Stomach (tissue), 19 donors: ENCODE measurements at places on chromosomes 7 and 10. TPM values are rescaled to one million over a fixed set of nuclear protein-coding genes. Genes with fewer than 3 reads are reported as not detected.
A peak's percentile ranks its signal among the peaks of the same experiment; 100 is the strongest.

SPDYE2B gene
- not detected for total RNA-seq

PPP1R9A gene
- 16.9 TPM for total RNA-seq

DNA sequence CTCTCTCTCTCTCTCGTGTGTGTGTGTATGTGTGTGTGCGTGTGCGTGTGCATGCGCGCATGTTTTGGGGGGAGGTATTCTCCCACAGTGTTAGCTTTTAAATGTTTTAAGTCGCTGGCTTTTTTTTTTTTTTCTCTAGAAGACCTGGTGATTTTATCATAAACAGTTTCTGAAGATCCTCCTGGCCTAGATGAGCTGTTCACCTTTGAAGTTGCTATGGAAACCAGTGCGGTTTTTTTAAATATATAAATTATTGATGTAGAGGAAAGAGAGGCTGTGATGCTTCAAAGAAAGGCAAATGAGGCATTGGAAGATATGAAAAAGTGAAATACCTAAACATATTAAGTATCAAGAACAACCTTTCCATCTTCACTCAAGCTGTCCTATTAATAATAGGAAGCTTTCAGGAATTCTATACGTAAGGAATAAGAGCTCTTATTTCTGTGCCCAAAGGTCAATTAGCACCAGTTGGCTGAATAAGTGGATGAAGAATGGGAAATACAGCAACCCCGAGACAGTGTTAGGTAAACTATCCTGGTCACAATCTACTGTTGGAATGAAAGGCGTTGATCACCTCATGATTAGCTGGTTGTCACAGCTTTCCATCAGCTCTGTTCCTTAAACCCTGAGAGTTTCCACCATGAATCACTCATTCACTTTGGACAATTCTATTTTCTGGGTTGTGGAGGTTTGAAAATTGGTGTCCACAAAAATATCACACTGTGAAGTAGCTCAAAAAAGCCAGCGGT lies 66.5 kb upstream of the SLC35G1 start:
- DNase-seq = no peak

DNA sequence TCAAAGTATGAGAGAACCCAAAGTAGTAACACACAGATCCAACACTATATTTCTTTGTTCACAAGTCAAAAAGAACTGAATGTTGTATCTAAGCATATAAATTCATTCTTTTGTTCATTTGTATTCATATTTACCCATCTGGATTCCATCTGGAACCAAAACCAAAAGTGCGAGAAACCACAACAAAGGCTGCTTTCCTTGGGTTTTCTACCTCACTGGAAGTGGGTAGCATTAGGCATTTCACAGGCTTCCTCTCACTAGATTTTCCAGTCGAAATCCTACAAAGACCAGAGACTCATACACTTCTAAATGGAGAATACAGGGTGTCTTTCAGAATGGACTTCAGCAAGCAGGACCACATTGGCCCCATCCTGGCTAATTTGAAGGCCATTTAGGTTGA lies 109.8 kb upstream of the WNT16 start:
- DNase-seq = no peak

- peak; percentile 34 for DNase-seq
Observed at GRCh38 chr7:15720849-15721471, 34.5 kb upstream of the MEOX2 start.

- no peak for DNase-seq
Observed at GRCh38 chr7:155974186-155974897, 162.1 kb upstream of the SHH start.

GRCh38 chr7:6023974-6024435 lies 7.2 kb upstream of the ANKRD61 start:
- no peak for DNase-seq
